ENCODE measurements at places on chromosomes 6 and 20. TPM values are rescaled to one million over a fixed set of nuclear protein-coding genes. Genes with fewer than 3 reads are reported as not detected.

GRCh38 chr6:170022291-170022722, 268.6 kb downstream of the DLL1 start:
- DNase-seq, result no peak

- DNase-seq, result no peak
Measured at GRCh38 chr20:56001106-56001785, 4.1 kb downstream of the CBLN4 start.

DNA sequence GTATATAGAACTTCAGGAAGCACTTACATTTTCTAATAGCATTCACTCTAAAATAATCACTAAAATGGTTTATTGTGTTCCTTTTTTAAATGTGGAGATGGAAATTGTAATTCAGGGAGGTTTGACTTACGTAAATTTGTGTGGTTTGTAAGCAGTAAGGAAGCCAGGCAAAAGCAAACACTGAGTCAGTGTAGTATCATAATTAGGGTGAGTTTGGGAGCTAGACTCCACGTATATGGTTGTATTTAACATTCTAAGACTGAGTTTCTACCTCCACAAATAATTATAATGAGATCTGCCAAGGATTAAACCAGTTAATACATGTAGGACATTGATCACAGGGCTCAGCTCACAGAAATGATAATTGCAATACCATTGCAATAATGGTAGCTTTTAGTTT, 425.5 kb downstream of the CBLN4 start:
- DNase-seq, result no peak

DNA sequence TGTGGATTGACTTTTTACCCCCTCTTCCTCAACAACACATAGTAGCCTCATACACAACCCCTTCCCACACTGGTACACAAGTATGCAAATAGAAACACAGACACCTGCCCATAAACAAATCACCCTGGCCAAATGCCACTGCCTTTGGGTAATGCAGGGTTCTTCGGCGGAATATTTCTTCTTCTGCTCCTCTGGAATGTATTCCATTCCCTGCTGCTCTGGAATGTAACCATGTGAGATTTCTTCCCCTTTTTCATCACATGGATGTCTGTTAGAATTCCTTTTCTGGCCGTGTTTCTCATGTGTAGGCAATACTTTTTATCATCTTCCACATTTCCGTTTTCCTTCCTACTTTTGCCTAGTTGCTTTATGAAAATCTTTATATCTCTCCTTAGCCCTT, 76.1 kb upstream of the TPD52L1 start:
- no peak for DNase-seq

The SIRPG gene
- total RNA-seq, result 3.1 TPM

The FUT9 gene
- total RNA-seq, result not detected

The TINAG gene
- not detected for total RNA-seq

Measured in RPMI7951 (cell line).